ENCODE measurements at places on chromosomes 3 and 15.

- no peak for DNase-seq
Observed at GRCh38 chr3:195188426-195188927, 82.5 kb downstream of the XXYLT1 start.

- no peak for DNase-seq
Observed at GRCh38 chr15:85419161-85419560, 38.8 kb downstream of the AKAP13 start.

- no peak for DNase-seq
Observed at GRCh38 chr3:80000022-80000421, 232.2 kb upstream of the ROBO1 start.

DNA sequence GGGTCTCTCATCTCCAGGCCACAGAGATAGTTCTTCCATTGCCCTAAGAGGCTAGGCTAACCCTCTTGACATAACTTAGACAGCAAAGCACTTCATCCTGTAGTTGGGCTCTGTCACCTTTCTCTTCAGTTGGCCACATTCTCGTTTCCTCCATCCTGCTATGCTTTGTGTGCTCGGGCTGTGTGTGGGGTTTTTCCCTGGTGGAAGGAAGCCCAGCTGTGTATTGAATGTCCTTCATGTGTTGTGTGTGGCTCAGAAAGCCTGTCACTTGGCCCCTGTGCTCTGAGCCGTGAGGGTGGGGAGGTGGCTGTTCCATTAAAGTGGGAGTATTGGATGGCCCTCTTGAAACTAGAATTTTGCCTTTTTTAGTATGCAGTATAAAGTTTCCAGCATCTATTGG is 8.8 kb upstream of the EXOG start:
- DNase-seq: no peak

DNA sequence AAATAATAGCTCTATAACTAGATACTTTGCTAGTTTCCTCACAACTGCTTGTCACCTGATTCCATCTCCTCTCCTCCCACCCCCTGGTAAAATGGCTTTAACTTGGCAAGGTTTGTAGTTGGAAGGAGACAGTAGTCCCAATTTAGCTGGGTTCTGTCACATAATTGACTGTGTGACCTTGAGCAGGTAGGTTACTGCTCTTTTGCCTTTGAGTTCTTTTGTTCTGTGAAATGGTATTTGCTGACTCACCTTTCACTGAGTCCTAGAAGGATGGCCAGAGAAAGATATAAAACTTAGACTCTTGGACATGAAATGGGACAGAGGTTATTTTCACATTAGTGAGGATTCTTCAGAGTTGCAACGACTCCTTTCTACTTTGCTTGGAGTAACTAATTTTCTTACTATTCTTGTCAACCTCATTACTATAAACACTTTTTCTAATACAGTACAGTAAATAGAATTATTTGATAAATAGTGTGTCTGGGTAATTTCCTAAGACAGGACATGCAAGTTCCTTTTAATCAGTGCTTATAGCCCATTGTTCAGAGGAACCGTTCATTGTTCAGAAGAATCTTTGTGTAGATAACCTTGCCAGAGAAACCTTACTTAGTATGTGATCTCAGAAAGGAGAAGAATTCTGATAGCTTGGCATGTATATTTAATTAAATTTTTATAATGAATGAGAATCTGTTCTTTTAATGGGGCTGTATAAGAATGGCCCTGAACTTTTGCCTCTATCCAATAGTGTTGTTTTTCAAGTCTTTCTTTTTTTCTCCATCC is 14.3 kb downstream of the AKAP13 start:
- no peak for DNase-seq

GRCh38 chr3:57582474-57583168 is 14.5 kb downstream of the ARF4 start:
- DNase-seq: no peak

DNA sequence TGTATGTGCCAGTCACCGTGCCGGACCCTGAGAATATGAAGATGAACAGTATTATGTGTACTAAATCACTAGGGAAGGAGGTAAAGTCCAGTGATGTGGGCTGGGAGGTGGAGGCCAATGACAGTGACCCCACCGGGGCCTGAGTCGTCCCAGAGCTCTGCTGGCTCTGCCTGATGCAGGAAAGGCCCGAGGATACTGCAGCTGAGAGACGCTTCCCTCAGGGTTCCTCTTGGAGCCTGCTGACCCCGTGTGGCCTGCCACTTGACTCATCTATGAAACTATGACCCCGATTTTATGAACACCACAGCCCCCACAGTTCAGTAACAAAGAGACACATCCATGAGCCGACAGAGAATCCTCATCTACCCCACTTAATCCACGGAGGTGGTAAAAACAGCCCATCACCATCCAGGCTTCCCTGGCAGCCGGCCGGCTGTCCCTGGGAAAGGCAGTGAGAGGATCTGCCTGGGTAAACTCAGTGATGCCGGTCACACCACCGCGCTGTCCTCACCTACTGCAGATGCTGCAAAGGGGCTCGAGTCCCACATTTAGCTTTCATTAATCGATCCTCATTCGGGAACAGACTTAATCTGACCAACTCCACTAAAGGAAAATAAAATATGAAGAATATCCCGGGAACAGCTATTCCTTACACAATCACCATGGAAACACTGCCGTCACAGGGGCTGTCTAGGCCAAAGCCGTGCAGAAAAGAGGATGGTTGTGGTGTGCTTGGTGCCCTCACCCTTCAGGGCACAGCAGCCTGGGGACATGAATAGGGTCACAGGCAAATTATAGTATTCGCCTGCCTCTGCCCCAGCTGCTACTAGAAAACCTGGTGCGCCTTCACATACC is 82.9 kb downstream of the ARRDC4 start:
- DNase-seq: no peak

DNA sequence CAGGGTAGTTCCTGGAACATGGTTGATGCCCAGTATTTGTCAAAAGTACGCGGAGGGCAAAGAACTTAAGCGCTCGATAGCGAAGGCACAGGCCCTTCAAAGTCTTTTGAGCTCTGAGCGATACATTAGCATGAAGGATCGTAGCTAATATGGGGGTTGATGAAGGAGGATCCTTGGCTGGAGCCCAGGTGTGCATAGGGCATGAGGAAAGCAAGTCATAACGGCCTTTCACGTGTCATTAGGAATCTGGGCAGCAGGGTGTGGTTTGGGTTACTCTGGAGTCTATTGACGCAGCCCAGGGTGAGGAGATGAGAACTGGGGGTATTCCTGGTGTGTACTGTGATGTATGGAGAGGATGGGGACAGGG is 31.7 kb downstream of the SPINK8 start:
- DNase-seq: no peak

DNA sequence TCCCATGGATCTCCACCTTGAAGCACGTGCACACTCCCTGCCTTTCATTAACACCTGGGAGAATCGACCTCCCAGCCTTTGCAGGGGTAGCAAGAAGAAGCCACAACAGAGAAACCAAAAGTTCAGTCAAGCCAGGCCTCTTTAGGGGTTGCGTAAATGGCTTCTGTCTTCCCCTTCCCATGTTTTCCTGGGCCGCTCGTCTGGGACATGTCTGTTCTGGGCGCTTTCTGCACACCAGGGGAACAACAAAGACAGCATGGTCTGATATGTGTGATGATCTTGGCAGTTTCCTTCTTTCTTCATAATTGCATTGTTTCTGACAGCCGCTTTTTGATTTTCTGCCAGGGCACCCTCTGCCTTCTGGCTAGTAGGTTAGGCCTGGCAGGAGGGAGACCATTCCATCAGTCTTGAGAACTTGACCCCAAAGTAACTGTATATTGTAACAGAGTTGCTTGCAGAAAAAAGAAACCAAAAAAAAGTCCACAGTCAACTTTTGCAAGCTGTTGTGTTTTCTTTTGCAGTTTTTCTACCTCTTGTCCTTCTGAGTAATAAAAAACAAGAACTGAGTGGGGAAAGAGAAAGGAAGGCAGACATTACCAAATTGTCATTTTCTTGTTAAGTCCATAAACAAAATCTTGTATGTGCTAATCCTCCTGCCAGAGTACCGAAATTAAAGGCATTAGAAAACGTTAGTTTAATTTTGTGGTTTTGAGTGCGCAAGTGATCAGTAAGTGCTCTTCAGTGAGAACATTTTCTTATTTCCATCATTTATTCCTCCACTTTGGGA is 56.0 kb upstream of the FURIN start:
- DNase-seq: peak; percentile 21

DNA sequence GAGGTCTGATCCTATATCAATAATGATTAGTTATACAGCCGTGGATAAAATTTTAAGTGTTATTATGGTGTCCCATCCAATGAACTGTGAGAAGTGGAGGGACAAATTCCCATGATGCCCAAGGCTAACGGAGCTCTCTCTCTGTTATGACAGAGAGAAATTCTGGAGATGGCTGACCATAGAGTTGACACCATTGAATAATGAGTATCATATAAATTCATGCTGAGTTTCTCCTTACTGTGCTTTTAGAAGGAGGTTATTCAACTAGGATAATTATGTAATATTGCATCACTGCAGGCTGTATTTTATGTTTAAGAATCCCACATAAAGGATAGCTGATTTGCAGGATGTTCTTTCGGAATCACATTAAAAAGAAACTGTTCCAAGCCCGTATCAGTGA is 82.9 kb downstream of the PYDC2 start:
- DNase-seq: no peak

GRCh38 chr15:77983708-77984445 is 93.6 kb downstream of the TBC1D2B start:
- DNase-seq: no peak

DNA sequence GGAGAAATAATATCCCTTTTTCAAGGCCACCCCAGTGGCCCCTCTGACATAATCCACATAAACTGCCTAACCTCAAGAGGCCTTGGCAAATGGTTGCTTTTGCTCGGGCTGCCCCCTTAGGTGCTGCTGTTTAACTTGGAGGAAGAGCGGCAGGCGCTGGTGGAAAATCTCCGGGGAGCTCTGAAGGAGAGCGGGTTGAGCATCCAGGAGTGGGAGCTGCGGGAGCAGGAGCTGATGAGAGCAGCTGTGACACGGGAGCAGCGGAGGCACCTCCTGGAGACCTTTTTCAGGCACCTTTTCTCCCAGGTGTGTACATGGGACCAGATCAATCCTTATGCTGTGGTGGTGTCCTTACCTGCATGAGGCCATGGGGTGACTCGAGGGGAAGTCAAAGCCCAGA is 15.0 kb downstream of the DUOX1 start:
- no peak for DNase-seq

DNA sequence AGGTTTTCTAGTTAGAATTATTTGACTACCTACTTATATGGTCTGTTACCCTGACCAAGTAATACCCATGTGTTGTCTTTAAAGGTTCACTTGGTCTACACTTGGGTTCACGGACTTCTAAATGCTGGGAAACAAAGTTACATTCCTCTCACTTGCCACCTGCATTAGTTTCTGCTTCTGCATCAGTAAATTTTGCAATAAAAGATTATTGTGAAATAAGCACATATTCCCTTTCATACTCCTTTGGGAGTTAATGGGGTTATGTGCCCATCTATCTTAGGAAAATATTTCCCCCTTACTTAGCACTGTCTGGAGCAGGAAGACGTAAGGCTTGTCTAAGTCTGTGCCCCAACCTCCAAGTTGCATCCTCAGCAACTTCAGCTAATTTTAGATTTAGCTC is 160.7 kb downstream of the FRMD5 start:
- no peak for DNase-seq

GRCh38 chr15:66139591-66140207 is 113.9 kb downstream of the MEGF11 start:
- DNase-seq: no peak

DNA sequence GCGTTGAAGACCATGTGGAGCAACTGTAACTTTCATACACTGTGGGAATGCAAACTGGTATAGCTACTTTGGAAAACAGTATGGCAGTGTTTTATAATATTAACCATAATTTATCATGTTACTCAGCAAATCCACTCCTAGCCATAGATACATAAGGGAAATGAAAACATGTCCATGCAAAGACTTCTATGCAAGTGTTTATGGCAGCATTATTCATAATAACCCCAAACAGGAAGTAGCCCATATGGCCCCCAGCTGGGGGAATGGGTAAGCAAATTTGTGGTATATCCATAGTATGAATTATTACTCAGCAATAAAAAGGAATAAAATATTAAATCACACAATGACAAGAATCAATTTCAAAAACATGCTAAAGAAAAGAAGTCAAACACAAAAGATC is 23.0 kb upstream of the GATA2 start:
- peak; percentile 74 for DNase-seq

- DNase-seq: no peak
Observed at GRCh38 chr15:58987036-58987435, 427 bp upstream of the RNF111 start.

GRCh38 chr15:27563765-27564370 is 535.2 kb downstream of the OCA2 start:
- no peak for DNase-seq
